ENCODE measurements at places on chromosomes 4 and X.

- DNase-seq, result no peak
Measured at GRCh38 chrX:1170243-1170642, 42.2 kb downstream of the CRLF2 start.

GRCh38 chr4:98470831-98471230 lies 187.6 kb downstream of the TSPAN5 start:
- no peak for DNase-seq

GRCh38 chrX:16786791-16787735 lies 797 bp downstream of the TXLNG start:
- DNase-seq, result peak; percentile 8

DNA sequence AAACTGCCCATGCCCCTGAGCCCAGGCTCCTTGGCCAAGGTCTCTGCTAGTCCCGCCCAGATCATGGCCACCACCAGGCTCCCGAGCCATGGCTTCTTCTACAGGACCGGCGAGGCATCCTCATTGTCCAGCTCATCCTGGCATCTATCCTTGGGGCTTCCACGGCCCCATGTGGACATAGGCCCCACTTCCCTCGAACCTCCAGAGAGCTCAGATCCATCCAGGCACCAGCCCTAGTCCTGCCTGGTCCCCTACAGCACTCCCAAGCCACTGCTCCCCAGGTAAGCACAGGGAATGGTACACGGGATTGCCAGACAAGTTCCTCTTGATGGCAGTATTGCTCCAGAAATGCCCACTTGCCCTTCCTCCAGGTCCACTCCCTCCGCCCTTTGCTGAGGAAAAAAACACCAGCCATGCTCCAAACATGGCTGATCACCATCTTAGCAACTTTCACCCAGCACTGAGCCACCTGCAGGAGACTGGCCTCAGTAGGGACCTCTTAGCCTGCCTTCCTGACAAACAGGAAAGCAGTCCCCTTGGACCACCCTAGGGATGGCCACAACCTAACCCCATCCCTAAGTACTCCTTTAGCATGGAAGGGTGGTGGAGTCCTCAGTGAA lies 272.1 kb upstream of the AGTR2 start:
- no peak for DNase-seq

DNA sequence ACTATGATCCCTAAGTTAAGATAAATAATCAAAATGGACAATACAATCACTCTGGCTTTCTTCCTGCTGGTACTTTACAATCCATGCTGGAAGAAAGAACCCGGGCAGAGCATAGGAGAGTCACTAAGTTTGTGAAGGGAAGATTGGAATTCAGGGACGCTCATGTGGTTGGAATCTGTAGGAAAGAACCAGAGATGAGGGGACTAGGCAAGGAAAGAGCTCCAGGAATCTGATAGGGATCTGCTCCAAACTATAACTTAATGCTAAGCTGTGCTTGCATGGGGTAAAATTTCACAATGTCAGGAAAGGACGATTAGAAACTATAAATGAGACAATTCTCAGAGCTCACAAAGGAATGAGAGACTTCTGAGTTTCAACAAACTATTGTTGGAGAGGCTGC lies 167.5 kb downstream of the ADGRA3 start:
- no peak for DNase-seq

DNA sequence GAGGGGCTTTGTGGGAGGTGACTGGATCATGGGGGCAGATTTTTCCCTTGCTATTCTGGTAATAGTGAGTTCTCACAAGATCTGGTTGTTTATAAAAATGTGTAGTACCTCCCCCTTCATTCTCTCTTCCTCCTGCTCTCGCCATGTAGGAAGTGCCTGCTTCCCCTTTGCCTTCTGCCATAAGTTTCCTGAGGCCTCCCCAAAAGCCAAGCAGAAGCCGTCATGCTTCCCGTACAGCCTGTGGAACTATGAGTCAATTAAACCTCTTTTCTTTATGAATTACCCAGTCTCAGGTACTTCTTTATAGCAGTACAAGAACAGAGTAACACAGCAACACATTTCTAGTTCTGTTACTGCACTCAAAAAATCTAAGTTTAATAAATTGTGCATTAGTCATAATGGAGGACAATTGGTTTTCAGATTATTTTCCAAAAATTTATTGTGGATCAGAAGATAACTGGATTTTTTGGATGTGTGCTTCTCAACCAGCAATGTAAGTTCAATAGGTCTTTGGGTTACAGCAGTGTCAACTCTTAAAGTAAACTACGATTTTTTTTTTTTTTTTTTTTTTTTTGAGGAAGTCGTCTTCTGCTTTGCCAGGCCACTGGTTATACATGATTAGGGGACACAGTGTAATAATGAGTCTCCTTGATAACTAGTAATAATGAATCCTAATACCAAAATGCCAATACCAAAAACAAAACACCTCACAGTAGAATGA lies 69.9 kb downstream of the CHIC2 start:
- DNase-seq, result no peak

- DNase-seq, result no peak
Measured at GRCh38 chrX:11407331-11408108, 114.3 kb downstream of the AMELX start.

DNA sequence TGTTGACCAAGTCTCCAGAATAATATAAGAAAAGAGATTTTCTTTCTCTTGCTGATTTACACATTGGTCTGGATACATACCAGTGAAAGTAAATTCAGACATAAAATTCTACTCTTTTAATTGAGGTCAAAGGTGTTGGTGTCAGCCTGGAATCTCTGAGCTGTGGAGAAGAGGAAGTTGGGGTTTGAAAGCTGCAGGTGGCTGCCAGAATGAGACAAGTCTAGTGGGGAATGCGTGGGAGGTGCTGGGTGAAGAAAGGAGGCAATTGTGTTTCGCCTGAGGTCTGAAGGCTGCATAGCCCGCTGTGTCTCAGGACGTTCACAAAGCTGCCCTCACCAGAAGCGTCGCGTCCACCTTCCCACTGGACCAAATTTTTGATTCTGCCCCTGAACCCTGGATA lies 31.2 kb downstream of the PHEX start:
- peak; percentile 28 for DNase-seq

- no peak for DNase-seq
Measured at GRCh38 chr4:99644453-99644852, 13.2 kb downstream of the C4orf54 start.

- no peak for DNase-seq
Measured at GRCh38 chrX:132738951-132739350, 219.5 kb downstream of the HS6ST2 start.

DNA sequence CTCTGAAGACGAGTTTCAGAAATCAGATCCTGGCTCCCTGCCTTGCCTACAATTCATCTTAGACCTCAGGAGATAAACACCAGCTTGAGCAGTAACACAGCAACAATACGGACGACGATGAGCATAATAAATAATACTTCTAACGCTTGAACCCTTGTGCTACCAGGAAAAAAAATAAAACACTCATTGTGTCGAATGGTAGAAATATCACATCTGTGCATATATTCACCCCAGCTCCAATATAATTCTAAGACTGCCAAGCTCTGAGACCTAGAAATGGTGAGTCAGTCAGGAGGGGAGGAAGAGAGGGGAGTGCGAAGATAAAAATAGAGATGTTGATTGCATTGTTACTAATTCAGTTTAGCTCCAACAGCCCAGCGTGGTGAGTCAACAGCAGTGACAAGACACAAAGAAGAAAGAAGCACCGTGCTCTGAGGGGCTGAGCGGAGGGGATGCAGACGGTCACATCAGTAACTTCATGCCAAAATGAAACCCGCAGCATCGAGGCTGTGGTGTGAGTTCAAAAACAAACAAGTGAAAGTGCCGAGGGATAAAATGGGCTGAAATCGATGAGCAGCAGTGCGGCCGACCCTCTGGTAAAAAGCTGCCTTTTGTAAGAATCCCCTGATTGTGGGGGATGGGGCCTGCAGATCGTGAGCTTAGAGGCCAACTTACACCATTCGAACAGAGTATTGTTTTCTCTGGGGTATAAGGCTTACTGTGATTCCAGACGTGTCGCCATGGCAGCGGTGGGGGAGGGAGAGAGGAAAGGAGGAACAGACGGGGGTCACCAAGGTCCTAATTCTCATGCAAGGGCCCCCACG lies 150.4 kb downstream of the MGST2 start:
- no peak for DNase-seq

DNA sequence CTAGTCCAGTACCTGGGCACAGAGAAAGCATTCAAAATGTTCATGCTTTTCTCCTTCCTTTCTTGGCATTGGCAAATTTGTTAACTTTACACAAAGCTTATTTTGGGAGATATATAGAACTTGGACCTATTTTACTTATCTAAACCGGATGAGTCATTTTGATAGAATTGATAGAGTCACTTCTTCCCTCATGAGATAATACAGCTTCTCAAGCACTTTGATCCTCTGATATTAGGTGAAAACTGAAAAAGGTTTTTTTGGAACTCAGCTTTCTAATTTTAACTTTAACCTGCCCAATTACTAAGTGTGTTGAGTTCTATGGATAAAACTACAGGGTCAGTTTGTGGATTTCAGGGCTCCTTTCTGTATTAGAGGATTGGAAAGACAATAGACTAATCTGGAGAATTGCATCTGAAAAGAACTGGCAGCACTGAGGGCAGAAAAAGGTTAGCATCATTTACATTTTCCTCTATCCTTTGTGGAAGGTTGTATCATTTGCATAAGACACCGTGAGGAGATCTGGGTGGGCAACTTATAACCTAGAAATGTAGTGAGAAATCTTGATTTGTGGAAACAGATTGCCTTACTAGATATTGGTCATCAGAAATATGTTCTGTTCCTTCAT lies 2.4 kb downstream of the WDR44 start:
- no peak for DNase-seq
